ENCODE measurements at places on chromosomes 5 and 9.

DNA sequence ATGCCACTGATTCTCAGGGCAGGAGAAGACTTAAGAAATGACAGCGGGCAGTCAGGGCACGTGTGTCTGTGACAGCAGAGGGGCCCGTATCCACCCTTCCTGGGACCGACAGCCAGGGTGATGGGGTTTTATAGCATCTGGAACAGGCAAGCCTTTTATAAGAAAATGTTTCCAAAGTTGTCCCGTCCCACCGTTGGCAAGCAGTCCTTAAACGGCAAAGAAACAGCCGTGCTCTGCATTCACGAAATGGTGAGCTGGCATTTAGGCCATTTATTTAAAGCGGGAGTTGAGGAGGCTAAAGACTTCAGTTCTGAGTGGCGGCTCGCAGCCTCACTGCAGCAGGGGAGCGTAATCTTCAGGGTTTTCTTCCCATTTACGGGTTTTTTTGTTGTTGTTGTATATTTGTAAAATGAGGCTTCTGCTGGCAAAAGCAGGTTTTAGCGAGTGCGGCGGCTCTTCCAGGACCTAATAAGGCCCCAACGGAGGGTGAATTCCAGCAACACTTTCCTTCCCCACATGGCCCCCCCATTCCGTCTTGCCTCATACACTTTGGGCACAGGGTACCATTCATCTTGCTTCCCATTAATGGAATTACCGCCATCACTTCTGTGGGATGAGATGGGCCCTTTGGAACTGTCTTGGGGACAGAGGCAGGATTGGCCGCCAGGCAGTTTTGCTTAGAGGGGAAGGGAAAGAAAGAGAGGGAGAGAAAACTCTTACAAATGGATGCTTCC lies 15.8 kb downstream of the NEK6 start:
- no peak for DNase-seq

- no peak for DNase-seq
These were observed 34.3 kb downstream of the KCNIP1 start for GRCh38 chr5:170538096-170538465.

- no peak for DNase-seq
These were observed 42.8 kb downstream of the NRG2 start for GRCh38 chr5:140000332-140000731.

DNA sequence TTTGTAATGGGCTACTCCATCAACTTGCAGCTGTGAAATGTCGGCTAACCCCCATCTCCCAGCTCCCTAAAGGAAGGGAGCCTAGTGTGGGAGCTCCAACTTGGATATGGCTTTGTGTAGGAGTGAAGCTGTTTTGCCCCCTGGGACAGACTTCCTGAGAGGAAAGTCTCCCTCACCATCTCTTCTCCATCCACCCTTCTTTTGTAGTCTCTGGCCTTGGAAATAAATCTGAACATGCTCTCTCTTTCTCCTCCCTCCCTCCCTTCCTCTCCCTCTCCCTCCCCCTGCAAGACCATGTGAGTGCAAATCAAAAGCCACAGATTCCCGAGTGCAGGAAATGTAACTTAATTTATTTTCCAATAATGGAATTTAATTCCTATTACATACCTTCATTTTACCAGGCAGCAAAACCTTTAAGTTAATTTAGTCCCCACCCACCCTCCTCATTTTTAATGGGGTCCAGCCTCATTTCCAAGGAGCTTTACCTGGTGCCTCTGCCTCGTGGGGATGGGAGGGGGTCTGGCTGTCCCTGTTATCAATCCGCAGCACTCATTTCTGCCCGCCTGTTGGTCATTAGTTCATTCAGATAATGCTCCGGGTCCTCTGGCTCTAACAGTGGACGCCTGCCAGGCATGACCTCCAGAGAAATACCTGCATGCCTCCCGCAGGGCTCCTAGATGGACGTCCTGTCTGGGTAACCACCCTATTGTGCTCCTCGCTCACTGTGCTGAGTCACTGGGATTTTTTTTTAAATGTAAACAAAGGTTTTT lies 122.9 kb upstream of the TAF11L2 start:
- DNase-seq = peak; percentile 47

- no peak for DNase-seq
These were observed 29.2 kb downstream of the STOM start for GRCh38 chr9:121340676-121341392.
